ENCODE measurements at places on chromosomes 3 and 15. TPM values are rescaled to one million over a fixed set of nuclear protein-coding genes. Genes with fewer than 3 reads are reported as not detected.

The ATP13A5 gene
- total RNA-seq, result not detected

The SERPINI2 gene
- total RNA-seq, result not detected

The STRIT1 gene
- total RNA-seq, result not detected

The TEX9 gene
- 19.2 TPM for total RNA-seq

The KBTBD8 gene
- 3.3 TPM for total RNA-seq

The CYP8B1 gene
- not detected for total RNA-seq

DNA sequence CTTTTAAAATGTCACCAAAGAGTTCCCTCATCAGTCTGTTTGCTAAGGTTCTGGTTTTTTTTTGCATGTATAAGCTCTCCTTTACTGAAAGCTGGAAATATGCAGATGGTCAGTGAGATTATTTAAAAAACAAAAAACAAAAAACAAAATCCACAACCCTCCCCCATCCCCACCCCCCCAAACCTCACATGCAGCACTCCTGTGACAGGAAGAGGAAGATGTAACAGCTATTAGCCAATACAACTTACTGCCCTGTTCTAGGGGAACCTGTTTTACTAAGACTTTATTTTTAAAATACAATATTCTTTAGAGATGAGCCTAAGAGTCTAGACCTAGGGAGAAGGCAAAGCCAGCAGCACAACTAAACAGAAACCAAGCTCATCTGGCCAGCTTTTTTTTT is 39.5 kb downstream of the ANP32A start:
- no peak for DNase-seq
- H3K36me3 ChIP-seq, result no peaks in the 10 kb centered on the region
- H3K27ac ChIP-seq, result no peak overlapping the region
- peaks cover 7% of the 10 kb centered on the region for H3K4me1 ChIP-seq

- H3K36me3 ChIP-seq, result no peaks in the 10 kb centered on the region
- no peaks in the 10 kb centered on the region for H3K27me3 ChIP-seq
- peaks cover 28% of the 10 kb centered on the region for H3K4me1 ChIP-seq
- DNase-seq, result no peak
- no peak overlapping the region for H3K27ac ChIP-seq
These were observed 2.1 kb downstream of the PLA2G4F start for GRCh38 chr15:42154212-42154941.

DNA sequence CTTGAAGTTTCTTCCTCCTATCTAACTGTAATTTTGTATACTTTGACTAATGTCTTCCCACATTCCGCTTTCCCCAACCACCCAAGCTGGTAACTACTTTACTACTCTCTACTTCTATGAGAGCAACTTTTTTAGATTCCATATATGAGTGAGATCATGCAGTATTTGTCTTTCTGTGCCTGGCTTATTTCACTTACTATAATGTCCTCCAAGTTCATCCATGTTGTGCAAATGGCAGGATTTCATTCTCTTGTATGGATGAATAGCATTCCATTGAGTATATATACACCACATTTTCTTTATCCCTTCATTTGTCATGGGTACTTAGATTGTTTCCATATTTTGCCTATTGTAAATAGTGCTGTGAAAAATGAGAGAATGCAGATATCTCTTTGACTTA is 78.5 kb upstream of the CCNL1 start:
- H3K36me3 ChIP-seq, result no peaks in the 10 kb centered on the region
- H3K4me3 ChIP-seq, result no peak overlapping the region
- no peaks in the 10 kb centered on the region for H3K27me3 ChIP-seq
- no peaks in the 10 kb centered on the region for H3K4me1 ChIP-seq
- H3K27ac ChIP-seq, result peak overlapping the region; percentile 55

DNA sequence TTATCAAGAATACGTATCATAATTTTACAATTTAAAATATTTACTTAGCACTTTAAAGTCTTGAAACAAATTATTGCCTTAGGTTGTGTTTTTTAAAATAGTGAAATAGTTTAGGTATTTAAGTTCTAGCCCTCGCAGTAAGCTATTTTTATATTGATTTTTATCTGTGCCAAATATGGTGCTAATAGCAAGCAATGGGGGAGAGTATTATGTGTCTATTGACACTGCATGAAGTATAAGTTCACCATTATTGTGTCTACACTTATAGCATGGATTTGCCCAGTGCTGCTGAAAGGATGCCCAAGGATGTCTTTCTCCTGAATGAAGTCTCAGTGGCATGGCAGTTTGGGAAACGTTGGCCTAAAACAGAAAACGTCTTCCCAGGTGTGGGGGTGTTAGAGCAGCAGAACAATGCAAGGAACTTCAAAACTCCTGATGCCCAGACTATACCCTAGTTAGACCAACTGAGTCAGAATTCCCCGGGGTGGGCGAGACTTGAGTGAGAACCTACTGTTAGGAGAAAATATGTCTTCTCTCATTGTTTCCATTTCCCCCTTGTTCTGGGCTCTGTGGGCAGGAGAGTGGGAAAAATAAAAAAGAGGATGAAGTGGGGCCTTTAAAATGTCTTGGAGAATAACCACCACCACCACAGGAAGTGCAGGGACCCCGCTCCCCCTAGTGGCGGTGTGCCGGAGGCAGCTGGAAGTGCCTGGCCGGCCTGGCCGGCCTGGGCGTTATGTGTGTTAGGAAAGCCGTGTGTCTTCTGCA is 104.2 kb upstream of the SLC7A14 start:
- H3K27ac ChIP-seq, result no peak overlapping the region
- peak; percentile 65 for DNase-seq
- H3K27me3 ChIP-seq, result no peaks in the 10 kb centered on the region
- H3K36me3 ChIP-seq, result no peaks in the 10 kb centered on the region

DNA sequence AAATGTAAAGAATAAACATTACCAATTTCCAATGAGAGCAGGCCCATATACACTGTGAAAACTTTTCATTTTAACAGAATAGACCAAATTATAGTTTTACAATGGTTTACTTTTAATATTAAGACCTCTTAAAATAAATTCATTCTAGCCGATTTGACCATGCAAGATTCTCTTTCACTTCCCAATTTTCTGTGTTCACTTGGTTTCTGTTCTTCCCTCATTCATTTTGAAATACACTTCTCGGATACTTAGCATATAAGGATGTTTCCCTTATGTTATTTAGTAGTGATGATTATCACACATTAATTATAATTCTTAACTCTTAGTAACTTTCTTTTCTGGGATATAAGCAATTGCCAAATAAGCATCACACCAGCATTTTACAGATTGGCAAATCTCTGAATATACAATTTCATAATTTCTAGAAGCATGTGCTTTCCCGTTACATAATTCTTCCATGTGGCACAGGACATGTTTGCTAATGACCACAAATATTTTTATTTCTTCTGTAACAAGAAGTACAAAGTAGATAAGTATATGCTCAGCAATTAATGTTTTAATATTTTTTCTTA is 13.9 kb downstream of the OR5H15 start:
- DNase-seq, result no peak
- no peak overlapping the region for H3K4me3 ChIP-seq
- H3K27me3 ChIP-seq, result no peaks in the 10 kb centered on the region
- no peak overlapping the region for H3K27ac ChIP-seq

DNA sequence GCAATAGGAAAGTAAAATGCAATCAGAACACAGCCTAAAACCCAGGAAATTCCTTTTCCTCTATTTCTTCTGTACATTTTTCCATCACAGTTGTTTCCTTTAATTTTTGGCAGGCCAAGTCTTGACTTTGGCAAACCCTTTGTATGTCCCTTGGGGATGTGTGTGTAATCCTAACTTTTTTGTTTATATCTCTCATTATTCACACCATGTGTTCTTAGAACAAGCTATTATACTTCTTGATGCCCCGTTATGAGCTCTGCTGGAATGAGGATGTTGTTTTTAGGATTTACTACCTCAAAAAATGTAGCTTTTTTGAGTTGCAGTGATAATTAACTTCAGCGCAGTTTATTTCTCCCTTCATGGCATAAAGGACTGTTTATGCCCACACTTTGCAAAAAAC is 123.4 kb downstream of the ABI3BP start:
- no peak overlapping the region for H3K4me3 ChIP-seq
- no peaks in the 10 kb centered on the region for H3K36me3 ChIP-seq
- DNase-seq, result no peak
- H3K27ac ChIP-seq, result no peak overlapping the region
